ENCODE measurements at places on chromosomes 11 and 22. TPM values are rescaled to one million over a fixed set of nuclear protein-coding genes. Genes with fewer than 3 reads are reported as not detected.

GRCh38 chr11:64544616-64545296 is 46.3 kb upstream of the SLC22A12 start:
- DNase-seq = no peak

DNA sequence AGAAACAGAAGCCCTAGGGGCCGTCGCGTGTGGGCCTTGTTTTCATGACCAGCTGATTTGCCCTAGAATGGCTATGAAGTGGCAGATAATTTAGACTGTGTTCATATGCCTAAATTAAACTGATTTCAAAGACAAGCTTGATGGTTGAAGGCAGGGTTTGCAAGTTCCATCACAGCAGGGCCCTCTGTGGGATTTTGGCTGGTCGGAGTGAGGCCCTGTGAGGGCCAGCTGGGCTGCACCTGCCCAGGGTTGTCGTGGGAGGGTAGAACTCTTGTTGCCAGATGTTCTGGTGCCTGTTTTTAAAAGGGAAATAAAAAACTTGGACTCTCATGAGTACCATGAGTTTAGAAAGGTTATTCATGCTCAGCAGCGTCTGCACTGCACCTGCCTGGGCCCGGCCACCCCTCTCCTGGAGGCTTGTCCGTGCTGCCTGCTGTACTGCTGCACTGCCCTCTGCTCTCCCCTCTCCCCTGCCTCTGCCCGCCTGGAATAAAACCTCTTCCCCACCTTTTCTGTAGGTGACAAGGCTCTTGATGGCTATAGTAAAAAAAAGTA is 44.1 kb downstream of the AP2A2 start:
- peak; percentile 55 for DNase-seq

DNA sequence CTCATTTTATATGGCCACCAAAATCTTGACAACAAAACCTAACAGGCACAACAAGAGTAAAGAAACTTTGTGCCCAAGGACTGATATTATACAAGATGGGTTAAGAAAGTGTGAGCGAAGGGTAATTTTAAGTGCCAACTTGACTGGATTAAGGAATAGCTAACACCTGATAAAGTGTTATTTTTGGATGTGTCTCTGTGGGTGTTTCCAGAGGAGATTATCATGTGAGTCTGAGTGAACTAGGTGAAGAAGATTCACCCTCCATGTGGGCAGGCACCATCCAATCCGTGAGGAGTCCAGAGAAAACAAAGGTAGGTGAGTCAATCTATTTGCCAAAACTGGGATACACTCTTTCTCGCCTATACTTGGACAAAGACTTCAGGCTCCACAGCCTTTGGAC is 461.6 kb downstream of the ETS1 start:
- no peak for DNase-seq

DNA sequence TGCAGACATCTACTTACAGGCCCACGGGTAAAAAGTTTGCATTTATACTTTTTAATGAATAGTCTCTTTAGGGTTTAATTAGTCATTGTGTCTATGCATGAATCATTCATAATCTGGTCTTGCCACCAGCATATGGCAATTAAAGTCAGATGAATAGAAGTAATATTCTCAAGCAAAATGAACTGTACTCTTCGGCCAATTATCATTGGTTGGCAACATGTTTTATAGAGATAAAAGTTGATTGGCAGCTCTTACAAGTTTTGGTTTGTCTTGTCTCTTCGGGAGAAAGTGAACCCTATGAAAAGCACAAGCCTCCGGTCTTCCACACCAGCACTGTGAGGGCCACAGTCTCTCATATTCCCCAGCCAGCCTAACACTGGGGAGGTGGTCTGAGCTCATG is 97.8 kb downstream of the OSBP2 start:
- DNase-seq = no peak

DNA sequence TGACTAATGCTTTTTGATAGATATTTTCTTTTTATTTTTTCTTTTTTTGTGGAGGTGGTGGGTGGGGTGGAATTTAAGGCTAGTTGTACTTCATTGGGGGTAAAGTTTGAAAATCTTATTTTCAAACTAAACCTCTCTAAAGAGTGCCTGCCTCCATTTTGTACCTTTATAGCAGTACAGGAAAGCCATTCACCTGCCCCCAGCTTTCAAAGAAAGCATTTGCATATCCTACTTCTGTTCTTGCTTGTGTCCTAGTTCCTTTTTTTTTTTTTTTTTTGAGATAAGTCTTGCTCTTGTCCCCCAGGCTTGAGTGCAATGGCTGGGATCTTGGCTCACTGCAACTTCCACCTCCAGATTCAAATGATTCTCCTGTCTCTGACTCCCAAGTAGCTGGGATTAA is 766.2 kb upstream of the LRRC4C start:
- no peak for DNase-seq

DNA sequence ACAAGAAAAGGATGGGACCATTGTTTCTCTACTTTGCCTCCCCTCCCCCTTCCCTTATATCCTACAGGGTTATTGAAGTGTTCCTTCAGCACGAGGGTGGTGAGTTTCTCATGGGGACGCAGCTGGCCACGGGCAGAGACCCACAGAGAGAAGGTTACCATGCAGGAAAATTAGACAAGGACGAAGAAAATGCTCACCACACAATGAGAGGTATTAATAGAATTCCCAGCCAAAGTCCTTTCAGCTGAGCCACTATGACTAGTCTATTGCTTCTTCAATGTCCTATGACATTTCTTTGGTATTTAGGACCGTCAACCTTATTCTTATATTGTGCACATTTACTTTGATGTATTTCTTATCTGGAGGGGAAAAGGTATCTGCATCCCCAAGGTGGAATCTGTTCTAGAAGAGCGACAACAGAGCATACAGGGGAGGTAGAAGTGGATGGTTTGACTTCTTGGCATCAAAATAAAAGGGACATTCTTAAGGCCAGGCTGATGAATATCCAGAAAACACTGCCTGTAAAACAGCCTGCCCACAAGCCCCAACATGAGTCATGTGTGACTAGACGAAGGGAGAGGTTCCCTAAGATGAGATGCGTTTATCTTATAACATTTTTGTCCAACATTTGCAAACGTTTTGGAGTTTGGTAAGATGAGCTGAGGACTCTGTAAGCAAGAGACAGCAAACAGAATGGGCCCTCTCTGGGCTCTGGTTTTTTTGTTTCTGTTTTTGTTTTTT is 209.8 kb upstream of the NARS2 start:
- peak; percentile 12 for DNase-seq

- DNase-seq = peak; percentile 97
Observed at GRCh38 chr11:1153951-1154493, 3.7 kb upstream of the MUC5AC start.

DNA sequence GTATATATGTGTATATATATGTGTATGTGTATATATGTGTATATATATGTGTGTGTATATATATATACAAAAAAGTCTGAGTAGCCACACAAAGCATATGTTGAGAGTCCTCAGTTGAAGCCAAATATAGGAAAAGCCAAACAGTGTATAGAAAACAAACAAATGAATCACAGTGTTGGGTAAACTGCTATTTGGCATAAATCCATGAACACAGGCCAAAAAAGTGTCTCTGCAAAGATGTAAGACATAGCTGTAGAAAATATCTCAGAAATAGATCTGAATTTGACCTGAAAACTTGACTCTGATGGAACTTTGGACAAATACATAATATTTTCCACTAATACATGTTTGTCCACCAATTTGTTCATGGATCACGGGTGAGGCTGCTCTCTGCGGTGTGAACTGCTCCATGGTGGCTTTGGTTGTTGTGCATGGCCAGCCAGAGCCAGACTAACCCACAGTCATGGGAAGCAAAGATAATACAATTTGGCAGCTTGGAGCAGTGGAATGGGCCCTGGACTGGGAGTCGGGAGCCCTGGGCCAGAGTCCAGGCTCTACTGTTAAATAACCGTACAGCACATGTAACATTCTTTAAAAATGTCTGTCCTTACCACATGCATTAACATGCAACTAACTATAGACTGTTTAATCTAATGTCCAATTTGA is 76.9 kb upstream of the EED start:
- no peak for DNase-seq

DNA sequence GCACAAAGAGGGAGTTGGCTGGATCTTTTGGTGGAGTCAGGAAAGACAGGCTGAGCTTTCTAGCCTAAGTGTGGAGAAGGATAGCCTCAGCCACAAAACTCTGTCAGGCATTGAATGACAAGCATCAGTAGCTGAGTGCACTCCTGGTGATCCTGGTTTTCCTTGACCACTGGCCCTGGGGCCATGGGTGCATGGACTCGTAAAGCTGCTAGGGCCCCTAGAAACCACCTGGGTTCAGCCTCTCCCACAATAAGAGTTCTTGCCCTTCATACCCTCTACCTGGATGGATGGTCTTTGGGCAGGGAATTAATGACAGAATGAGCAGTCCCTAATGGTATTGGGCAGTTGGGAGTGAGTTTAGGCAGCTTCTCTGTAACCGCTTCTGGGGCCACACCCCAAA is 22.9 kb downstream of the TUB start:
- no peak for DNase-seq

GRCh38 chr22:36386900-36387708 is 663 bp downstream of the MYH9 start:
- DNase-seq = peak; percentile 57

DNA sequence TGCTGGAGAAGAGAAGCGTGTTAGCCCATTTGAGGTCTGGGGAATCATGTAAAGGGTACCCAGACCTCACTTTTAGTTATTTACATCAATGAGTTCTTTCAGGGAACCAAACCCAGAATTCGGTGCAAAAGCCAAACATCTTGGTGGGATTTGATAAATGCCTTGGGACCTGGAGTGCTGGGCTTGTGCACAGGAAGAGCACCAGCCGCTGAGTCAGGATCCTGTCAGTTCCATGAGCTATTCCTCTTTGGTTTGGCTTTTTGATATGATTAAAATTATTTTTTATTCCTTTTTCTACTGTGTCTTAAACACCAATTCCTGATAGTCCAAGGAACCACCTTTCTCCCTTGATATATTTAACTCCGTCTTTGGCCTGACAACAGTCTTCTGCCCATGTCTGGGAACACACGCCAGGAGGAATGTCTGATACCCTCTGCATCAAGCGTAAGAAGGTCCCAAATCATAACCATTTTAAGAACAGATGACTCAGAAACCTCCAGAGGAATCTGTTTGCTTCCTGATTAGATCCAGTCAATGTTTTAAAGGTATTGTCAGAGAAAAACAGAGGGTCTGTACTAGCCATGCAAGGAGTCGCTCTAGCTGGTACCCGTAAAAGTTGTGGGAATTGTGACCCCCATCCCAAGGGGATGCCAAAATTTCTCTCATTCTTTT is 65.2 kb downstream of the ALX4 start:
- DNase-seq = no peak

GRCh38 chr11:96317571-96317970 is 25.4 kb downstream of the MAML2 start:
- no peak for DNase-seq

CDHR5 gene
- not detected for total RNA-seq

AGBL2 gene
- 0.67 TPM for total RNA-seq

APOL3 gene
- total RNA-seq = 1.4 TPM

IGHMBP2 gene
- 10.0 TPM for total RNA-seq

SCN3B gene
- total RNA-seq = 0.99 TPM

PAMR1 gene
- total RNA-seq = 3.8 TPM

DLAT gene
- total RNA-seq = 65.1 TPM

OR4A16 gene
- total RNA-seq = not detected

TSPAN18 gene
- 1.8 TPM for total RNA-seq

DCDC1 gene
- total RNA-seq = 0.73 TPM

Data from myocyte (in vitro differentiated cells).